ENCODE measurements at places on chromosomes 2 and 18.

DNA sequence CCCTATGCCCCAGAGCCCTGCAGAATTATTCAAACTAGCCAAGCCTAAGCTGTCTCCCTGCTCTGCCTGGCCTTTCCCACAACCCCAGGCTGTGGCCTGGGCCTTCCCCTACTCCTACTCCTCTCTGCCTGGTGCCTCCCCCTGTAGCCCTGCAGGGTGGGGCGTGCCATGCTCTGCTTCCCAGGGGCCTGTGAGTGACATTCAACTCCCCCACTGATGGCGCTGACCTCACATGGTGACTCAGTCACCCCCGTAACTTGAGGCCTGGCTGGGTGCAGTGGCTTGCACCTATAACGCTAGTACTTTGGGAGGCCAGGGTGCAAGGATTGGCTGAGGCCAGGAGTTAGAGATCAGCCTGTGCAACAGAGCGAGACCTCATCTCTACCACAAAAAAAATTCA is 60.6 kb downstream of the KIF1A start:
- DNase-seq, result no peak

- DNase-seq, result no peak
Observed at GRCh38 chr2:237978058-237978712, 11.4 kb downstream of the UBE2F start.

DNA sequence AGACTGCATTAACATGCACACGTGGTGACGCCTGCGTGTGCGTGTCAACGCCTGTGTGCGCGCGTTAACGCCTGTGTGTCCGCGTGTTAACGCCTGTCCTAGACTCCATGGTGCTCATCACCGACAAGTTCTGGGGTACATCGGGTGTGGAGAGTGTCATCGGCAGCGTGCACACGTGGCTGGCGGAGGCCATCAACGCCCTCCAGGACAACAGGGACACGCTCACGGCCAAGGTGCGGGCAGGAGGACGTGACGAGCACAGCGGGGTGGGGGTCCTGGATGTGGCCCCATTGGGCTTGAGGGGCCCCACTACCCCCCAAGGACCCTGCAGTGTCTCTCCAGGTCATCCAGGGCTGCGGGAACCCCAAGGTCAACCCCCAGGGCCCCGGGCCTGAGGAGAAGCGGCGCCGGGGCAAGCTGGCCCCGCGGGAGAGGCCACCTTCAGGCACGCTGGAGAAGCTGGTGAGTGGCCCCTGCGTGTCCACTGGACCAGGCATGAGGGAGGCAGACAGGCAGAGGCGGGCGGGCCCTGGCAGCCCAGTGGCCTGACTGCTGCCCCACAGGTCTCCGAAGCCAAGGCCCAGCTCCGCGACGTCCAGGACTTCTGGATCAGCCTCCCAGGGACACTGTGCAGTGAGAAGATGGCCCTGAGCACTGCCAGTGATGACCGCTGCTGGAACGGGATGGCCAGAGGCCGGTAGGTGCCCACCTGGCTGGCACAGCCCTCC is 29.2 kb downstream of the GPC1 start:
- DNase-seq, result no peak

GRCh38 chr2:78418021-78418420 is 607.5 kb upstream of the REG3G start:
- DNase-seq, result no peak
